HFFc6 (cell line): ENCODE measurements at places on chromosomes 2 and 18. TPM values are rescaled to one million over a fixed set of nuclear protein-coding genes. Genes with fewer than 3 reads are reported as not detected.

DNA sequence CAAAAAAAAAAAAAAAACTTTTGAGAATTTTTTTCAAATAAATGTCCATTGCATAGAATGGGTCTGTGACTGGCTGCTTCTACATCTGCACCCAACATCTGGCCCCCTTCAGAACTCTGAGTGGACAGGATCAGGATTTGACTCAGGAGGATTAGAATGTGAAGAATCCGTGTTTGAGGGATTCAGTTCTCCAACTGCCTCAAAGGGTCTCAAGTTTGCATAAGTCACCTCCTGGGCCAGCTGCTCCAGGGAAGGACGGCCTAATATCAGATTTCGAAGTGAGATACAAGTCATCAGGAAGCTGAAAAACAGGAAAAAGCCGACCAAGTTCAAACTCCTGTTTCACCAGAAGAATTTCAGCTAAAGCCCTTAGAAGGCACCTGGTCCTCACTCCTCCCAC, 10.9 kb downstream of the MAT2A start:
- DNase-seq = peak; percentile 80

GRCh38 chr2:136487421-136487820, 277.9 kb upstream of the THSD7B start:
- DNase-seq = no peak

Gene MC4R
- total RNA-seq = not detected in 3 replicates

GRCh38 chr2:216621292-216621691, 11.9 kb upstream of the IGFBP2 start:
- DNase-seq = no peak

DNA sequence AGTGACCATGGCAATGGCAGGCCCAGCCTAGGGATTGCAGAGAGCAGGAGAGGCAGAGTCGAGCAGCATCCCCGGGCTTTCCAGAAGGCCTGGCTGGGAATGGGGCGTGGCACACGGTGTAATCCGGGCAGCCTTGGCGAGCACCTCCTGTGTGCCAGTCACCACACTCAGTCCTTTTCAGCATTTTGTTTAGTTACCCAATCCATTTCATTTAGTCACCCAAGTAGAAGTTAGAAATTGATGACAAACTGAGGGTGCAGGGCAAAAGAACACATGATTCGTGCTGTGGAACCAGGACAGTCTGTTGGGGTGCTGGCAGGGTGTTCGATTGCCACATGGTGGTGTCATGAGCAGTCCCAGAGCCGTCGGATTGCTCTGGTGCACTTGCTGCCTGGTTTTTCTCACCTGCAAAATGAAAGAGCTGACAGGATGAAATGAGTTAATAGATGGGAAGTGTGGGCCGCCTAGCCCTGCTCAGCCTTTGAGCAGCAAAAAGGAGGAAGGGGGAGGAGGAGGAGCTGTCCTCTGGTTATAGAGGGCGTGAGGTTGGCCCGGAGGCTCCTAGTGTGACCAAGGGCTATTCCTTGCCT, 299.4 kb downstream of the AGAP1 start:
- DNase-seq = peak; percentile 32

GRCh38 chr2:237932731-237933131, 34.1 kb upstream of the UBE2F start:
- DNase-seq = peak; percentile 82
